ENCODE measurements at places on chromosomes 6 and 20.

GRCh38 chr6:127317388-127318128 is 25.9 kb downstream of the ECHDC1 start:
- no peak for DNase-seq

- DNase-seq, result no peak
These were observed 24.6 kb upstream of the FOXC1 start for GRCh38 chr6:1584996-1585668.

- DNase-seq, result no peak
These were observed 146.5 kb upstream of the ZNF217 start for GRCh38 chr20:53739799-53740785.

DNA sequence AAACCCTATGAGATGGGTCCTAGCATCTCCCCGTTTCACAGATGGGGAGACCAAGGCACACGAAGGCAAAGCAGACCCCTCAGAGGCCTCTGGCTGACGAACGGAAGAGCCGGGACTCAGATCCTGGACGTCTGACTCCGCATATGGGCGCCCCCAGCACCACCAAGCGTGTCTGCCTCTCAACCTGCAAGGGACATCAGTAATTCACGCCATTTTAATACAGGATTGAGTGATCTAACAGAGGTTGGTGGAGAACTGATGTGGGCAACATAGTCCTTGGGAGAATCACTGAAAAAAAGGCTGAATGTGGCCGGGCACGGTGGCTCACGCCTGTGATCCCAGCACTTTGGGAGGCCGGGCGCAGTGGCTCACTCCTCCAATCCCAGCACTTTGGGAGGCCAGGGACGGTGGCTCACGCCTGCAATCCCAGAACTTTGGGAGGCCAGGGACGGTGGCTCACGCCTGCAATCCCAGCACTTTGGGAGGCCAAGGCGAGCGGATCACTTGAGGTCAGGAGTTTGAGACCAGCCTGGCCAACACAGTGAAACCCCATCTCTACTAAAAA is 206.6 kb downstream of the DLL1 start:
- no peak for DNase-seq

DNA sequence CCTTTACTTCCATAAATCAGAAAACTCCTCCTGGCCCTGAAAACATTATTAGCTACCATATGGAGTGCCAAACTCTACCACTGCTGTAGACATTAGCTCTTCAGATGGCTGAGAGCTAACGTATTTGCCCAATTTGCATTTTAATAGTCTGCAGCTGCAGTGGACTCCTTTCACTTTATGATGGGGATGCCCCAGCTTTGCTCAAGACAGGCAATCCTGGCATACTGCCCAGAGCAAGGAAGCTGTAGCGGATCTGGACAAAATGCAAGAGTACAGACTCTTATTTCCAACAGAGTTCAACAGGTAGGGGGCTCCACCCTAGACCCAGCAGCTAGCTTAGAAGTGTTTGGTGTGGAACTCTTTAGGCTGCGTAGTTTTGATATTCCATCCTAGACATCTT is 246.7 kb downstream of the FOXC1 start:
- DNase-seq, result peak; percentile 12

DNA sequence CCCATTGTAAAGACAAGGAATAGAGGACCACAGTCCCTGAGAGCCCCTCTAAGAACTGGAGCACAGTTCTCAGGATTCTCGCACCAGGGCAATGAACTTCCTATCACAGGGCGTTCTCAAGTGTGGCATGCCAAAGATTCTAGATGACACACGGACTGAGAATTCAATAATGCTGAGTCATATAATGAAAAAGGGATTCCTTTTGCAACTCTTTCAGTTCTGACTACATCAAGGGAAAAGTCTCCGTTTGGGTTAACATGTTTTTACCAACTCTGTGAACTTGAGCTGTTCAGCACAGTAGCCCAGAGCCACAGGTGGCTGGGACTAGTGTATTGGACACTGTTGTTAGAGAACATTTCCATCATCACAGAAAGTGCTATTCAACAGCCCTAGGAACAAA is 3.4 kb downstream of the MED20 start:
- DNase-seq, result peak; percentile 89

DNA sequence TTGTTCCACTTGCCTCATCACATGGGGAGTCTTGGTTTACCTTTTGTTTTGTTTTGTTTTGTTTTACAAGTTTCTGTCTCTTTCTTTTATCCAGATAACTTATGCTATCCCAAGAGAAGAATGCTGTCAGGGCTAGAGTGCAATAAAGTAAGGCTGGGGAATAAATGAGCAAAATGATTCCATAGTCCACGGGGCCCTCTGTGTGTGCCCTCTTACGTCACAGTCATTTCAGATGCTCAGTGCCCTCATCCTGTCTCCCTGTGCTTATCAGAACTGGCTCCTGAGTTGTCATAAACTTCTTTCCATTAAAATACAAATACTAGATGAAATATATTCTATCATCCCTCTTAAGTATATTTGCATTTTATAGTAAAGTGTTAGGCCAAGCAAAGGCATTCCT is 30.8 kb upstream of the ENPP1 start:
- no peak for DNase-seq

GRCh38 chr20:64268174-64268573 is 12.6 kb downstream of the PCMTD2 start:
- DNase-seq, result no peak

DNA sequence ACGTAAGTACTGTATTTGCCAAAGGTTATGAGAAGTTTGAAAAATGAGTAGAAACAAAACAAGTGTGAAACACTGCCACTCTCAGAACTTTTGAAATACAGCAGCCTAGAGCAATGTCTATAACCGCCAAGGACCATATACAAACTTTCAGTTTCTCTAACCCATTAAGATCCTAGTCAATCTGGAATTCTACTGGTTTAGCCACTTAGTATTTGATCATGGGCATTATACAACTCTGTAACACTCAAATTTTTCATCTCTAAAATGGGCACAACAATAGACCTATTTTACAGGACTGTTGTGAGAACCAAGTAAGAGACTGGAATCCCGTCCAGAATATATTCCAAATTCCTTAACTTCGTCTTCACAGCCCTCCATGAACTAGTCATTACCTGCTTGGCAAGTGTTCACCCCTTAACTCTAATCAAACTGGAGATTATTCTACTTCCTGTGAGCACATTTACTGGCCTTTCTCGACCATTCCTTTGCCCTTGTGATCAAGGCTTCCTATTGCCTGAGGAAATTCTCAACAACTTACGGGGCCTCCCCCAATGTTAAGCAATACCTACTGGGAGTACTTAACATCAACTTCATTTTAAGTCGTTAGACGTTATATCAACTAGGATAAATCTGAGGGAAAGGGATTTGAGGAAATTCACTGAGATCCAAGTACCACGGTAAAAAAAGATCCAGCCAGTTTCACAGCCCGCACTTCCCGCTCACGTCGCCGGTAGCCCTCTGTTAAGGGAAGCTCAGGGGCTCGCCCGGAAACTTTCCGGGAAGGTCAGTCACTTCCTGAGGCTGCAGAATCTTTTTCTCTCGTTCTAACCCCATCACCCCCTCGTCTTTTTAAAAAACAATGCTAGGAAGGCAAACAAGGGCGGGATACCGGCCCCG is 1.1 kb downstream of the EIF2S2 start:
- DNase-seq, result peak; percentile 27

DNA sequence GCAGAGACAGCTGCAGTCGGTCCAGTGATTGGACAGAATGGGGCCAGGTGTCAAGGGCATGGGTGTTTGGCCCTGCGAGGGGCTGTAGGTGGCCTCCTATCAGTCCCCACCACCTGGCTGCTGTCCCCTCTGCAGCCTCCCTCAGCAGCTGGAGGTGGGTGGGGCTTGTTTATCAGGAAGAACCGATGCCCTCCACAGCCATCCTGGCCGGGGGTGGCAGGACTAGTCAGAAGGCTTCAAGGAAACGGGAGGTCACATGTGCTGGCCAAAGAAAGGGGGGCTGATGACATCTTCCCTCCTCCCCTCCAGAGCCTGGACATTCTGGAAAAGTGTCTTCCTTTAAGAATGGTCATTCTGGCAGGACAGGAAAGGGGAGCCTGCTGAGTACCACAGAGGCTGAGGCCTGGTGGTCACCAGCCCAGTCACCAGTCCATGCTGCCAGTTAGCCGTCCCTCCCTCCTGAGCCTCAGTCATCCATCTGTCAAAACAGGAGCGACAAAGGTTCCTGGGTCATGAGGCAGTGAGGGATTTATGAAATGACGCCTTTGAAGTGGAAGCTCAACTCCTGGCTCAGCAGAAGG is 4.1 kb downstream of the FAM210B start:
- no peak for DNase-seq

DNA sequence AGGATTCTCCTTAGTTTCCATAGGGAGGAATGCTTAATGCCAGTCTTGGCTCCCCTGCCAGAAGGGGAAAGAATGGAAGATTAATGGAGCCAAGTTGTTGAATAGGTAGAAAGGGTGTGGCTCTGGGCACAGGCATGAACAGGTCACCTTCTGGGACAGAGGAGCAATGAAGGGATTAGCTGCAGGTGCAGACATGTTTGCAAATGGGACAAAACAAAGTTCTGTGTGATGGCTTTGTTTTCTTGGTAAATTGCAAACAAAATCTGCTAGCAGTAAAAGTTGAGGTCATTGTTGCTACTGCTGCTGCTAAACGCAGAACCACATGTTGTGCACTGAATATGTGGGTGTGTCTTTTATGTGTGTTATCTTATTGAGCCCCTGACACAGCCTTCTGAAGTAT is 93.3 kb downstream of the PERP start:
- no peak for DNase-seq

- no peak for DNase-seq
These were observed 198.9 kb upstream of the SSTR4 start for GRCh38 chr20:22836211-22836610.

- no peak for DNase-seq
These were observed at the start of gene DAAM2 for GRCh38 chr6:39791850-39792539. Gene DAAM2, plus strand, starts transcription at chr6:39792376. Its CDS starts 63,927 bp downstream, at chr6:39856303.

DNA sequence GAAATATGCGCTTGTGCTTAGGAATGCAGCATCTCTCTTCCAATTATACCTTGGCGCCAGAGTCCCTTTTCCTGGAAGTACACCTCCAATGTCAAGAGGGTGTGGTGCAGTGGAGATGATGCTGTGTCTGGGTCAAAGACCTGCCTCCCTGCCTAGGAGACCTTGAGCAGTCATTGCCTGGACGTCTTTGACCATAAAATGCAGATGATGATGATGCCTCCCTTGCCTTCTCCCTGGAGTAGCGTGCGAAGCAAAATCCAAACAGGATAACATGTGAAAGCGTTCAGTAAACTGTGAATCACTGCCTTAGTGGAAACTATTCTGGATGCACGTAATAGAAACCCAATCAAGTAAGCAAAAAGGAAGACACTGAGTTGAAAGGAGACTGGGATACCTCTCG is 97.4 kb upstream of the ARMC2 start:
- peak; percentile 67 for DNase-seq

- no peak for DNase-seq
These were observed 74.6 kb downstream of the MAP3K5 start for GRCh38 chr6:136717716-136717990.
